ENCODE measurements at places on chromosomes 1 and 21. TPM values are rescaled to one million over a fixed set of nuclear protein-coding genes. Genes with fewer than 3 reads are reported as not detected.

Gene NTMT2
- total RNA-seq = not detected

Gene PRAMEF6
- not detected for total RNA-seq

Gene PPIAL4G
- not detected for total RNA-seq

Gene HS2ST1
- total RNA-seq = 7.0 TPM

Gene TSEN15
- 81.0 TPM for total RNA-seq
